ENCODE measurements at places on chromosomes 3 and 15.

DNA sequence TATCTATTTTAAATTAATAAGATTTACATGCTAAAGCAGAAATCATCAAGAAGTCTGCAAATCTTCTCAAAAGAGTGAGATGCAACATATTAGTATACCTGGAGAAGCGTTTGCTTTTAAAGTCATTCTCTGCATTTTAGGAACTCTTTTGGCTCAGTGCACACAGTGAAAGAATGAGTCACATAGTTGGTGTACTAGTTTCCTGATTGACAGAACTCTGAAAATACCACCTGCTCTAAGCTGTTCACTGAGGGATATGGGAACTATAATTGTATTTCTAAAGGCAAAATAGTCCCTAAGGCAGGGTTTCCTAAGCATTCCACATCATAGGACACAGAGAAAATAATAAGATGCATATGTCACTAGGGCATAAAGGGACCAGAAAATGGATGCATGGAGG is 838.5 kb downstream of the DIPK2A start:
- DNase-seq = no peak

GRCh38 chr3:55639896-55640765 is 153.0 kb upstream of the WNT5A start:
- DNase-seq = no peak

DNA sequence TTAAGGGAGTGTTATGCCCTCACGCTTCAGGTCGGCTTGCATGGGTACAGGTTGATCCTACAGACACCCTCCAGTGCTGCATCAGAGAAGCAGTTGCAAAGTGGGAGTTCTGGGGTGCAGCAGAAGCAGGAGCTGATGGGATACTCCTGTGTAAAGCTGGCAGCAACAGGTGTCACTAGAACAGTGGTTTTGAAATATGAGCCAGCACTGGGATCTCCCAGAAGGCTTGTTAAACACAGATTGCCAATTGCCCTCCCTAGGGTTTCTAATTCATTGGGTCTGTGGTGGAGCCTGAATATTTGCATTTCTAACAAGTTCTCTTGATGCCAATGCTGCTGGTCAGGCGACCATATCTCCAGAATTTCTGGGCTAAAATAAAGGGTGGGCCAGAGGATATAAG is 350.4 kb downstream of the CLSTN2 start:
- DNase-seq = no peak

- no peak for DNase-seq
These were observed at the start of gene ISG20 for GRCh38 chr15:88638626-88639372. TSS of gene ISG20 (plus strand) at chr15:88639016. CDS start at chr15:88639367, 351 bp downstream.

DNA sequence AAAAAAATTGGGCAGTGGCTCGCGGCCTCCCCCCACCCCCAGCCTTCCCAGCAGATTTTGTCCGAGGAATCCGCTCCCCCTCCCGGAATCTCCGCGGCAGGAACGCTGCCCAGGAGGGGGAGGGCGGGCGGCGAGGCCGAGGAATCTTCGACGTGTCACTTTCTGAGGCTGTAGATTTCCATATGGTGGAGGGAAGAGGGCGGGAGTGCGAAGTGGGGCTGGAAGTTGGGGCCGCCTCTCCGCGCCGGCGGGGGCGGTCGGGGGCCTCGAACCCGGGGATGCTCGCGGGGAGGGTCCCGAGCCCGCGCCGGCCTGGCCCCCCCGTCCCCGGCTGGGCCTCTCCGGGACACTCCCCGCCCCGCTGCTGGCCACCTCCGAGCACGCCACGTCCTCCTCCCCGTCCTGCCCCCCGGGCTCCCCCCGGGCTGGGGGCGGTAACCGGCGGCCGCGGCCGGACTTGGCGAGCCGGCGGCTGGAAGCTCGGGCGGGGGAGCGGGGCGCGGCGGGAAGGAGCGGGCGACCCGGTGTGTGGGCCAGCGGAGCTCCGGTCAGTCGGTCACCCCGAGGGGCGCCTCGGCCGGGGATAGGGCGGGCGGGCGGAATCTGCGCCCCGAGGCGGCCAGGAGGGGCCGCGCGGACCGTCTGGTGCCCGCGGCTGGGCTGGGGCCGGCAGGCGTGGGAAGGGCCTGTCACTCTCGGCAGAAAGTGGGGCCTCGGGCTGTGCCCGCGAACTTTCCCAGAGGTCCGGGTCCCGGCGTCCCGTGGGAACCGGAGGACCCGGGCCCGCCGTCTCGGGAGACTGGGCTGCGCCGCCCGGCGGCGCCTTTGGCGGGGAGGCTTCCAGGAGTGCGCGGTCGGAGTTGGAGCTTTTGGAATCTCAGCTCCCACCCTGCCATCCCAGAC is 951 bp downstream of the FNDC3B start:
- DNase-seq = peak; percentile 50

All from cortex of kidney (tissue), 1 donor.